ENCODE measurements at places on chromosomes 5 and 9.

DNA sequence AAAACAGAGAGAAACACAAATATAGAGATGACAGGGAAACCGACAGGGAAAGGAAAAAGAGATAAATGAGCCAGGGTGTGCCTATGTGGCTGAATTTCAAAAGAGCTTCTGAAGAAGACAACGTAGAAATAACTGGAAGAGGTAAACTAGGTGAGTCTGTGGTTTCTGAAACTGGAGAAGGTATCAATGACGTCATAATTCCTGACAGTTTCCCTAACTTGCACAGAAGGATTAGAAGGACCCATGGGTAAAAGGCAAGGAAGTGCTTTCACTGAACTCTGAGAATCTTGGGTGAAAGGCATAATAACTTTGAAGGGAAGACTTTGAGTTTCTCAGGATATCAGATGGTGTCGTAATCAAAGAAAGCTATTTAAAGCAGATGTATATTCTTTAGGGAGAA is 790.8 kb upstream of the NUDT12 start:
- DNase-seq, result no peak

DNA sequence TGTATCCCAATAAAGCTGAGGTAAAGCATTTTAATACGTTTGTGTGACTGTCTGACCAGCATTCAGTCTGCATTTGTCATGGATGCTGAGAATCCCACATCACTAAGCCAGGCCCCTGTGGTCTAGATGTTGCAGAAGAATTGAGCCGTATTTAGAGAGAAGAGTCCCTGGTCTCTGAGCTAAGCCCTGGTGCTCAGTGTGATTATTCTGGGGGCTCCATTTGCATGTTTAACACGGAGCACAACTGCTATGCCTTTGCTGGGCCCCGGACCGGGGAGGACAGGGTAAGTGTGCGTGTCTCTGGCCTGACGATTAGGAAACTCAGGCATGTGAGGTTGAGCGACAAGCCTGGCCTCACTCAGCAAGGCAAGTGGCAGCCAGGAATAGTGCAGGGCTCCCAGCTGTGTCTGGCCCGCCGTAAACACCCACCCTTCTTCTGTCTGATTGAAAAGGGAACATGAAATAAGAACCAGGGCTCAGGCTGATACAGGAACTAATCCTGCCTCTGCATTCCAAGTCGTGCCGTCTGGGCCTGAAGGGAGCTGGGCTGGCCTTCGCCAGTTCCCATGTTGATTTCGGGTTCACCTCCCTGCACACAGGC is 22.3 kb downstream of the FAM78A start:
- no peak for DNase-seq

DNA sequence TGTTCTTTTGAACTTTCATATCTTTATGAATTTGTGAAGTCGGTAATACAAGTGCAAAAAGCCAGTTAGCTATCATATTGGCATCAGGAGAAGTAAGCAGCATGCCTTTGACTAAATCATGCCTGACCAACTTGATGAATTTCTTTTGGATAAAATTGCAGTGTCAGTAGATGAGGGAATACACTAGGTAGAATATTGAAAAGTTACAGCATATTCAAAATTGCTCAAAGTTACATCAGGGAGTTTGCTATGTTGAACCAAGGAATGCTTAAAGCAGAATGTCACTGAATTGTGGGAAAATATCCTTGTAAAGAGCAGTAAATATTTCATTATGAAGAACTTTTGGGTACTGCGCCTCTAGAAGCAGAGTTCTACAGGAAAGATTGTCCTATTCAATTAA is 87.1 kb upstream of the TLX3 start:
- no peak for DNase-seq

DNA sequence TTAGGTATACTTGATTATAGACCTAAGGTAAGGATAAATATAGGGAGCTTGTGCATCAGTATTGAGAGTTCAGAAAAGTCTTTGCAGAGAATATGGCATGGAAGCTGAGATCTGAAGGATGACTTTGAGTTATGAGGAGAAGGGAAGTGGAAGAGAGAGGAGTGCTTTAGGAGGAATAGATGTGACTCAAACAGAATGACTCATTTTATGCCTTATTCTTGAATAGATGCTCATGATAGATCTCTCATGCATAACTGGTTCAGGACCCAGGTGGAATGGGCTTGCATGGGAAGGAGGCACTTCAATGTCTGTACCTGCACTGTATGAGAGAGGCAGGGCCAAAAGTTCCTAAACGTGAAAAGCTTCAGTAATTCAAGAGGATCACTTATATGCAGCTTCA is 103.3 kb downstream of the CWC27 start:
- DNase-seq, result no peak

DNA sequence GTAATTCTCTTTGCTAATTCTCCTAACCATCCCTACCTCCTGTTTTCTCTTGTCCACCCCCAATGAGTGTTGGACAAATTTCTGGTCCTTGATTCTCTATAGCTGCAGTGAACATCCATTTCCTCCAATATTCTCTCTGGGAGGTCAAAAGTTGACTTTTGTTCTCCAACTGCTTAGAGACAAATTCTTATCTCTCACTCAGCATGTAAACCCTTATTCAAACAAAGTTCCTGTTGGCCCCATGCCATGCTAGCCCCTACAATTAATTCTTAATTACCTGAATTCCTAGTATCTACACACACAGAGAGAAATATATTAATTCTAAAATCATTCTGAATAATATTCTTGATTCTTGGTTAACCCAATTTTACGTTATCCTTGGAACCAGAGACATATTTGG is 472.9 kb upstream of the ACTBL2 start:
- no peak for DNase-seq
